Omental fat pad (tissue), 4 donors: ENCODE measurements at places on chromosomes 12 and 14.

- no peak for DNase-seq
These were observed 9.1 kb downstream of the B4GALNT3 start for GRCh38 chr12:468671-469389.

DNA sequence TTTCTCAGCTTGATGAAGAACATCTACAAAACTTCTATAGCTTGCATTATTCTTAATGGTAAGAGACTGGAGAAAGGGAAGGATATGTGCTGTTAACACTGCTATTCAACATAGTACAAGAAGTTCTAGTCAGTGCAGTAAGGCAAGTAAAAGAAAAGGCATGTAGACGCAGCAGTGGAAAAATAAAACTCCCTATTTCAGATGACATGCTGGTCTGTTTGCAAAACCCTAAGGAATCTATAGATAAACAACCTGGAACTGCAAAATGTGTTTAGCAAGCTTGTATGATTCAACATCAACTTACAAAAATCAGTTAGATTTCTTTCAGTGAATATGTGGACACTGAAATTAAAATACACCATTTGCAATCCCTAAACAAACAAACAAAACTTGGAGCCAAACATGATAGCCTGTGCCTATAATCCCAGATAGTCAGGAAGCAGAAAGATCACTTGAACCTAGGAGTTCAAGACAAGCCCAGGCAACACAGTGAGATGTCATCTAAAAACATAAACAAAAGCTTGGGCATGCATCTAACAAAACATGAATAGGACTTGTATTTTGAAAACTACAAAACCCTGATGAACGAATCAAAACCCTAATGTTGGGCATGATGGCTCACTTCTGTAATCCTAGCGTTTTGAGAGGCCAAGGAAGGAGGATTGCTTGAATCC lies 293.6 kb upstream of the RGS6 start:
- no peak for DNase-seq

GRCh38 chr12:93540466-93540865 lies 32.0 kb upstream of the SOCS2 start:
- no peak for DNase-seq

- no peak for DNase-seq
These were observed 47.2 kb downstream of the NPAS3 start for GRCh38 chr14:32985866-32986265.

GRCh38 chr12:116806845-116807440 lies 68.8 kb downstream of the RNFT2 start:
- DNase-seq, result no peak

- no peak for DNase-seq
These were observed 23.1 kb upstream of the RNASE12 start for GRCh38 chr14:20614038-20614840.

DNA sequence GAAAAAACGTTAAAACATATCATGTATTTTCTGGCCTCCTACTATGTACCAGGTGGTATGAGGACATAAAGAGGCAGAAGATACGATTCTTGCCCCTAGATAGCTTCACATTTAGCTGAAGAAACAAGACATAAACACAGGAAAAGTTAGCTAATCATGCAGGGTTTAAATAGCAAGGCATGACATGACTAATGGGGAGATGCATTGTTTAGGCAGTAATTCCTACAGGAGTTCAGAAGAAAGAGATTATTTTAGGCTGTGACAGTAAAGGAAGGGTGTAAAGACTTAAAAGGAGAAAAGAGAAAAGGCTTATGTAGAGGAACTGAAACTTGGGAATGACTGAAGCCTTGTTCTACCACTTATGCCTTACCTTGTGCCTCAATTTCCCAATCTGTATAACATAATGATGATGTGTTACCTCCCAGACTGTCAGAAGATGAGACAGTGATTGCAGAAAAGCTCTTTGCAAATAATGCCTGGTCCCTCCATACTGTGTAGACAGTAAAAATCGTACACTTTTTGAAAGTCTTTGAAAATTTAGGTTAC lies 44.4 kb downstream of the PRKCH start:
- DNase-seq, result no peak

DNA sequence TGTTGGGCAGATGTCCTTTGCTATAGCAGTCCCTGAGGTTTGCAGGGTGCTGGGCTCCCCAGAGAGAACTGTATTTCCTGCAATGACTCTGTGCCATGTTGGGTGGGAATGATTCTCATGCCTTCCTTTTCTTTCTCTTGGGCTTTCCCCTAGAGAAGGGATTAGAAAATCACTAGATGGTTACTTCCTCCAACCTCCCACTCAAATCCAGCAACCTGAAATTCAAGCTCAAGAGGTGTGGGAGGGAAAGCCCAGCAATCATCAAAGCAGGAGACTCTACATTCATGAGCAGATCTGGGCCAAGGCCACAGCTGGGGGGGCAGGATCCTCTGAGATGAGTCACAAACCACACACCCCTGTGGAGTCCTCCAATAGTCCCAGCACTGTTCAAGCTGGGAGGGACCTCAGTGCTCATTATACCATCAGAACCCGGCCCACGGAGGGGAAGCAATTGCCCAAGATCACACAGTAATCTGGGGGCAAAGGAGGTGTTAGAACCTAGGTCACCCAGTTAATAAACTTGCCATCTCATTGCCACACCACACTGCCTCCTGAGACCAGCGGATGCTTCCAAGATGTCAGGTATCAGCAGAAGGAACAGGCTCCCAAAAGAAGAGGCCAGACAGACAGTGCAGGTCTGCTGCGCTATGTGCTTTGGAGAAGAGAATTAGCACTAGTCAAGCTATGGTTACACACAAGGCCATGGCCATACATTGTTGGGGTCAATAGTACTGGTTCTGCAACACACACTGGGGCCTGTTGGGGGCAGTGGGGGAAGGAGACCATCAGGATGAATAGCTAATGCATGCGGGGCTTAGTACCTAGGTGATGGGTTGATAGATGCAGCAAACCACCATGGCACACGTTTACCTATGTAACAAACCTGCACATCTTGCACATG lies 65.7 kb downstream of the TTC9 start:
- DNase-seq, result no peak

- DNase-seq, result no peak
These were observed 401.0 kb downstream of the TMEM121 start for GRCh38 chr14:105927096-105928060.

- DNase-seq, result no peak
These were observed 3.0 kb downstream of the ERO1A start for GRCh38 chr14:52692248-52692962.

DNA sequence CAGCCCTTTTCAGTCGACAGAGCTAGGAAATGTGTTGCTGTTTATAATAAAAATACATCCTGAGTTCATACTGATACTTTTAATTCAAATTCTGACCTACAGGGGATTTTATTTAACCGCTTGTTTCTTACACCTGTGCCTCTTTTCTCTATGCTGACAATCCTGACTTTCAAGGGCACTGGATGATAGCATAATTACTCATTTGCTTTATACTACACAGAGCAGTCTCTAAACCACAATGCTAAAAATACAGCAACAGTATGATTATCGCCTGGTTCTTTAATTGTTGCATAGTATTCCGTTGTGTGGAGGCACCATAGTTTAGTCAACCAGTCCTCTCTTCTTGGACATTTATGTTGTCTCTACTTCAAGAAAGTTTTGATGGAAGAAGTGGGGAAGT lies 372.9 kb downstream of the DPF3 start:
- no peak for DNase-seq

DNA sequence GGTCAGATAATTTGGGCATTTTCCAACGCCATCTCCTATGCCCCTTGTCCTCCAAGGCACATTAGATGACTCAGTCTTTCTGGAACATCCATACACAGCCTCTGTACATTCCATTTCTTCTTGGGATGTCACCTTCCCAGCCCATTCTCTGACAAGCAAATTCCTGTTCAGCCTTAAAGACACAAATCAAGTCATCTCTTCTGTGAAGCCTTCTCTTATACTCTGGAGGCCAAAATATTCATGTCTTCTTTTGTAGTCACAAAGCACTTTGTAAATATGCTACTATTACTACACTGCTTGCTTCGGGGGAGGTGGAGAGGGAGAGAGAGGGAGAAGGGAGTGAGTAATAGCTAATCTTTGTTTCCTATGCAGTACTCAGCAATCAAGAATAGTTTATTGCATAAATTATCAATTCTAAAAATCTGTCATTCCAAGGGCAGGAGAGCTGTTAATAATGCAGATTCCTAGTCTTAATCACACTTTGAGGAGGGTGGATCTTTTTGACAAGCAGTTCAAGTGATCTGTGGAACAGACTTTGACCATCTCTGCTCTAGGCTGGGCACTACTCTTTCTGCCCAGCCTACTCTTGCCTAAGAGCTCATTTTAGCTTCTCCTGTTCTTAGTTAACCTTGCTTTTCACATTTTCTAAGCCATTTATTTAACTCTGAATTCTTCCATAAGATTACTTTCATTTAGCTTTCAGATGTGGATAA lies 27.9 kb downstream of the KCNMB4 start:
- no peak for DNase-seq

- DNase-seq, result no peak
These were observed 107.0 kb downstream of the VRK1 start for GRCh38 chr14:96904201-96904600.

- no peak for DNase-seq
These were observed 70.7 kb downstream of the TAOK3 start for GRCh38 chr12:118302053-118302452.

DNA sequence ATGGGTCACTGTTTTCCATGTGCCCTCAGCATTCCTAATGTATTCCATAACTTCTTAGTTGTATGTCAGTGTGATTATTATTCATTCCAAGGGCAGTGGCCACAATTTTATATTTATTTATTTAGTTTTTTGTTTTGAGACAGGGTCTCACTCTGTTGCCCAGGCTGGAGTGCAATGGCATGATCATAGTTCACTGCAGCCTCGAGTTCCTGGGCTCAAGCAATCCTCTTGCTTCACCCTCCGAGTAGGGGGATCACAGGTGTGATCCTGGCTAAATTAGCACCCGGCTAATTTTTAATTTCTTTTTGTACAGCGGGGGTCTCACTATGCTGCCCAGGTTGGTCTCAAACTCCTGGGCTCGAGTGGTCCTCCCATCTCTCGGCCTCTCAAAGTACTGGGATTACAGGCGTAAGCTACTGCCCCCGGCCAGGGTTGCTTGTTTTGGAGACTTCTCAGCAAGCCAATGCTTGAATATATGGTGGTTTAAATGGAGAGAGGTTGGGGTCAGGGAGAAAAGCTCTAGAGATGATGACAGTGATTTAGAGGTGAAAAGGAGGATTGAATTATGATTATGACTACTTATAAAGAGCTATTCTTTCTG lies 7.6 kb downstream of the GPRC5A start:
- no peak for DNase-seq

DNA sequence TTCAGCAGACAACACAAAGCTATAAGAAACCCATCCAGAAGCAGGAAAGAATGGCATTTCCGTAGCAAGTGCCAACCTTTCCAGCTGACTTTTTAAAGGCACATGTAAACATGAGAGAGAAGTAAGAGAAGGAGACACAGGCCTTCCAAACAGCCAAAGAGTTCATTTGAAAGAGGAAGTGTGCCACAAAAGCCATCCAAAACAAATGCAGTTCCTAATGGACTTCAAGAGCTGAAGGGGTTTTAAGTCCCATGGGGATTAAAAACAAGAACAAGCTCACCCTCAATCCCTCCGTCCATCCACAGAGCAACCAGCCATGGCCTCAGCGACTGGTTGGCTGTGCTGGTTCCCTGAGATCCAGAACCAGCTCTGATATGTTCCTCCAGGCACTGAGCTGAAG lies 4.5 kb upstream of the DPF3 start:
- no peak for DNase-seq

- DNase-seq, result no peak
These were observed 38.7 kb upstream of the SYCP3 start for GRCh38 chr12:101777978-101778377.

DNA sequence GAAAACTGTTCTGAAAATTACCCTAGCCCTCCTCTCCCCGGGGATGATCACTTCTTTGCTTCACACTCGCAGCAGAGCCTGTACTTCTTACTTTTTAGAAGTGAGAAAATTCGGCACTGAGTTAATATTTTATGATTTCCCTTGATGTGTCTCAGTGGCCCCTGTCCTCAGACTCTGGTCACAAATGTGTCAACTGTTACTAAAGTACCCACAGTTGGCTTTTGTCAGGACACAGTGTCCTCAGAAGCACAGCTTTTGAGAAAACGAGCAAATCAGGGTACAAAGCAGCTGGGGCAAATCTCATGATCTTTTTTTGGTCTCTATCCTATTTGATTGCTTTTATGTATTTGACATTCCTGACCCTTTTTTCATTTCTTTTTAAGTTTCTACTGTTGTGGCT lies 142.5 kb downstream of the SYNE2 start:
- no peak for DNase-seq

DNA sequence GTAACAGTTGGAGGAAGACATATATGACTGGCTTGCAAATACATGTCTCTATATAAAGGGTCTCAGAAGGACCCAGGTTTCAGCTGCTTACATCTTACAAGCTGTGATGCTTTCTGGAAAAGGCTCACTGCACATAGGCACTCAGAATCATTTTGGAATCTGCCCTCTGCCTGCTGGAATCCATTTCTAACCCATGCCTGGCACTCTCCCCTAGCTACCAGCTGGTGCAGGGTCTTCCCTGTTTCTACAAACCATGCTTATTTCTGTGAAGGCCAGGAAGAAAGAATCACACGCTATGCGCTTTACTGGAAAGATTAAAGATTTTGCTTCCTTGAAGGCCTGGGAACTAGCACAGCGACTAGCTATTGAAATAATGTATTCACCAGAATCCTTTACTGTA lies 151.3 kb downstream of the DICER1 start:
- no peak for DNase-seq

DNA sequence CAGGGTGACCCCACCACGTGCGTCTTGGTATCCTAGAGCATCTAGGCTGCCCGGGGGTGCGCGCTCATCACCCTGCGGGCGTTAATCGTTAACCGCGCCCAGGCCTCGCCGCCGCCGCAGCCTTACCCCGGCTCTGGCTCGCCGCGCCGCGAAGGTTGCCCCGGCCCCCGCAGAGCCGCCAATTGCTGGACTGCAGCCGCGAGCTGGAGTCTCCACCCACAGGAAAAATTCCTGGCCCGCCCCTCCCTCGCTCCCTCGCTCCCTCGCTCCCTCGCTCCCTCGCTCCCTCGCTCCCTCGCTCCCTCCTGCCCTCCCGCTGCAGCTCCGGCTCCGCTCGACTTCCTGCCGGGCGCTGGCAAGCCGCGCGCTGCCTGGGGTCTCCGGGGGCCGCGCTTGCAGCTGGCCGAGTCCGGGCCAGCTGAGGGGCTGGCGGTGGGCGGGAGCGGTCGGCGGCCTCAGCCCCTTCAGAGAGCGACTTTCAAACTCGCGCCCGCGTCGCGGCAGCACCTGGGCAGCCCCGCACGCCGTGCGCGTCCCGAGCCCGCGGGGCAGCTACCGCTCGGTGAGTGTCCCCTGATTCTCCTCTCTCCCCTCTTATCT lies at the start of gene PLEKHG3:
PLEKHG3 (plus strand) TSS at position 282 of the 600 bp plus-strand sequence. CDS start 23,208 bp downstream, outside the sequence.
- DNase-seq, result no peak

GRCh38 chr12:77592836-77593235 lies 237.9 kb upstream of the NAV3 start:
- DNase-seq, result no peak
